ENCODE measurements at places on chromosomes 2 and 18.

GRCh38 chr2:57218206-57218605, 828.4 kb upstream of the VRK2 start:
- DNase-seq = no peak

DNA sequence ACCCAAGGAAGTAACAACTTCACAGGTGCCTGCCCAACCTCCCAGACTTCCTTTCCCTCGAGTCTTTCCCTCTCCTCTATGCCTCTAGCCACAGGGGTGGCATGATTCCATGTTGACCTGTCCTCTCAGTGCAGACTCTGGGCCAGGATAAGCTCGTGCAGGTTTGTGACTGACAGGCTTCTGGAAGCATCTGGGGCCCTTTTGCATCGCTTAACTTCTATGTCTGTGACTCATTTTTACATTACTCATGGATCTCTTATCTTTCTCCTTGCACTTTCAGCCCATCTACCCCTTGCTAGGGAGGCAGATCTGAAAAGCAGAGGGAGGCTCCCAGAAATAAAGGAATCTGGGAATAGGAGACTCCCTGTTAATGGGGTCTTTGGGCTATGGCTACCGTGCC, 98.5 kb upstream of the RIOK3 start:
- no peak for DNase-seq

DNA sequence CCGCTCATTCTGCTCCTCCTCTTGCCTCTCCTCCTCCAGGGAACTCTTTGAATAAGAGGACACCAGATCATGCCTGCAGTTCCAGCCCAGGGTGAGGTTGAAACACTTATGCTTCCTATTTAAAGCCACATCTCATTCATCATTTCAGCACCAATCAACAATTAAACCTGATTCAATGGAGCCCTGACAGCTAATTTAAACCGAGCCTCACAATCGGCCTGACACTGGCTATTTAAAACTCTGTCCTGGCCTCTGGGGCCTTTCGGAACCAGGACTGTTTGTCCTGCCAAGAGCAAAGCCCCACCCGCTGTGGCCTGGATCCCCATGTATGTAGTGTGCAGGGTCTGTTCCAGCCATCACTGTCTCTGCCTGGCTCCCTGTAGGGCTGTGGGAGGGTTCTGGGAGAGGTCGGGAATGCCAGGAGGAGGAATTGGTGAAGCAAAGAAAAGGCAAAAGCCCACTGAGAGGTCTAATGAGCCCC, 97.4 kb downstream of the MCFD2 start:
- DNase-seq = no peak

DNA sequence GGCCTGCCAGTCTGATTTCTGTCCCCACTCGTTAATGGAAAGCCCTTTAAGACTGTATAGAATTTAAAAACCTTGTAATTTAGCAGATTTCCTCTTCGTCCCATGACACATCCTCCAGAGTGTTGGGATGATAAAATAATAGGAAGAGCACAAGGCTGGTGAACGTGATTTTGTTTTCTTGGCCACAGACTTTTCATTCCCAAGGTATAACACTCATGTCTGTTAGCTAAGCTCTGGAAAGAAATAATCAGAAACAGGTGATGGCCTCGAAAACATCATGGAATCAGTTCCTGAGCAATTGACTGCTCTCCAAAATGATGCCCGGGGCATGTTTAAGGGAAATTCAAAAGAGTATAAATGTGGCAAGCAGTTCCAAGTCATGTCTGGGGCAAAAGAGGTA, 337.8 kb upstream of the TCF4 start:
- DNase-seq = no peak

DNA sequence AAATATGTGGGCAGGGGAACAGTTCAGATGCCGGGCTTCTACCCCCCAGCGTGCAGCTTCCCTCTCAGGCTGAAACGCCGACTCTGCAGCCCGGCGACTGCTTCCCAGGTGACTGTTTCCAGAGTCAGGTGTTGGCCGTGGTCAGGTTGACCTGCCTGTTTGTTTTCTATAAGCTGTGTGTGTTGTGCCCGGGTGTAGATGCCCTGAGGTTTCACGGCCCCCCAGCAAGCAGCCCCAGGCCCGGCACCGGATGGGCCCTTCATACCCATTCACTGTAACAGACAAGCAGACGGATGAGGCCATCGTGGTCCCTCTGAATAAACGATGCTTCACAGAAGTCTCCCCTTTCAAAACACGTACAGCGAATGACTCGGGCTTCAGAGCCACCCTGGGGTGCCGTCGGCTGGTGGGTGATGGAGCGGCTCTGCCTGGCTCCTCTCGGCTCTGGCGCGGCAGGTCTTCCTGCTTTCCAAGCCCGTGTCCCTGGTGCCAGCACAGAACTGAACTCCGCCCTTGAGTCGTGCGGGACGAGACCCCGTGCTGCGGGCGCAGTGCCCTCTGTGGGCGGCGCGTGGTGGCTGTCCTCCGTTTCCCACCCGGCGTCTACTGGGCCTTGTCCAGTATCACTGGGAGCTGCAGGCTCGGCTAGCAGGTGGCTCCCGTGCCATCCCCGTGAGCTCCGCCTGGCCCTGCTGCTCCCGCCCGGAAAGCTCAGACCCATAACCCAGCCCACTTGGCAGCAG, 15.0 kb upstream of the KCNG2 start:
- no peak for DNase-seq

GRCh38 chr18:71028285-71028762, 739.5 kb downstream of the SOCS6 start:
- DNase-seq = no peak

GRCh38 chr2:184498936-184499335, 99.4 kb upstream of the ZNF804A start:
- DNase-seq = no peak

DNA sequence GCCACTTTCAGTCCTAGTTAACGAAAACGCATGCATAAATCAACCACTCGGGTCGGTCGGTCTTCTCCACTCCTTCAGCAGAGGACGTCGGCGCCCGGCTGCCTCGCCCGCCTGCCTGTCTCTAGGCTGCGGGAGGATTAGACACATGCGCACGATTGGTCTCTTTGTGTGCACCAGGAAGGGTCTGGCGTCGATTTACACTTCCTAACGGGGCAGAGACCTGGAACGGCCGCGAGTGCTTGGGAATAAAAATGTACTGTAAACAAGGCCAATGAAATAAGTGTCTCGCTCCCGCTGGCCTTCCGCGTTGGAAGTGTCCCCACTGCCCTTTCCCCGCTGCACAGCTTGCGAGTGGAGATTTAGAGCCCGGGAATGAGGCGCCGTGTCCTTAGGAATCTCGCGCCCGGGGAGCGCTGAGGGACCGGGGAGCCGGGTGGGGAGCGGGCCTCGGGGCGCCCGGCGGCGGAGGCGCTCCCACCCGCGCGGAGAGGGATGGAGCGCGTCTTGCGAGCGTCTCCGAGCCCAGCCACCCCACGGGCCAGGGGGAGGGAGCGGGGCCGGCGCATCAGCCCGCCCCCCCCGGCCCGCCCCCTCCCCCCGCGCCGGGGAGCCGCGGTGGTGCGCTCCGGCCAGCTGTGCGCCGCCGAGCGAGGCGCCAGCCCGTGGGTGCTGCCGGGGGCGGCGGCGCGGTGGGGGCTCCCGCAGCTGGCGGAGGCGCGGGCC, at the start of gene DOK6:
TSS of gene DOK6 (plus strand) at position 636 of the 723 bp plus-strand sequence.
- peak; percentile 82 for DNase-seq

GRCh38 chr2:204958371-204958770, 413.1 kb downstream of the PARD3B start:
- DNase-seq = no peak

DNA sequence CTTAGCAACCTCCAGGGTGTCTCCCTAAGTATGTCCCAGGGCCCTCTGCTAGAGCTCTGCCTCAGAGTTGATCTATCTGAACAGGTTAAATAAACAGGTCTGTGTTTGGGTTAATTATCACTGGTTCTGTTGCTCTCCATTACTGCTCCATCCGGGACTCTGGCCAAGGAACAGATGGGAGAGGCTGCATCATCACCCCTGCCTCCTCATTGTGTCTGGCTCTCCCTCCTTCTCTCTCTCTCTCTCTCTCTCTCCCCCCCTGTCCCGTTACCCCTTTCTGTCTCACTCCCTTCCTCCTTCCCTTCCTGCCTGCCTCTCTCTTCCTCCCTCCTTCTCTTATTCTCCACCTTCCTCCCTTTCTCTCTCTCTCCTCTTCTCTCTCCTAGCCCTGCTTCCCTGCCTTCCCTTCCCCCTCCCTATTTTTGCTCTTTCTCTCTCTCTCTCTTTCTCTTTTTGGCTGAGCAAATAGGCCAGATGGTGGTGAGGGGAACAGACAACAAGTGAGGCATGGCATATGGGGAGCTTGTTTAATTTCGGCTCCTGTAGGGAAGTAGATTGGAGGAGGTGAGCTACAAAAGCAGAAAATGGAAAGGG, 62.1 kb downstream of the SETBP1 start:
- peak; percentile 76 for DNase-seq

GRCh38 chr2:7835151-7835550, 846.7 kb upstream of the ID2 start:
- no peak for DNase-seq

GRCh38 chr2:127158614-127159290, 51.8 kb upstream of the BIN1 start:
- DNase-seq = no peak

- no peak for DNase-seq
Measured at GRCh38 chr2:82853299-82853698, 1605.8 kb downstream of the SUCLG1 start.

DNA sequence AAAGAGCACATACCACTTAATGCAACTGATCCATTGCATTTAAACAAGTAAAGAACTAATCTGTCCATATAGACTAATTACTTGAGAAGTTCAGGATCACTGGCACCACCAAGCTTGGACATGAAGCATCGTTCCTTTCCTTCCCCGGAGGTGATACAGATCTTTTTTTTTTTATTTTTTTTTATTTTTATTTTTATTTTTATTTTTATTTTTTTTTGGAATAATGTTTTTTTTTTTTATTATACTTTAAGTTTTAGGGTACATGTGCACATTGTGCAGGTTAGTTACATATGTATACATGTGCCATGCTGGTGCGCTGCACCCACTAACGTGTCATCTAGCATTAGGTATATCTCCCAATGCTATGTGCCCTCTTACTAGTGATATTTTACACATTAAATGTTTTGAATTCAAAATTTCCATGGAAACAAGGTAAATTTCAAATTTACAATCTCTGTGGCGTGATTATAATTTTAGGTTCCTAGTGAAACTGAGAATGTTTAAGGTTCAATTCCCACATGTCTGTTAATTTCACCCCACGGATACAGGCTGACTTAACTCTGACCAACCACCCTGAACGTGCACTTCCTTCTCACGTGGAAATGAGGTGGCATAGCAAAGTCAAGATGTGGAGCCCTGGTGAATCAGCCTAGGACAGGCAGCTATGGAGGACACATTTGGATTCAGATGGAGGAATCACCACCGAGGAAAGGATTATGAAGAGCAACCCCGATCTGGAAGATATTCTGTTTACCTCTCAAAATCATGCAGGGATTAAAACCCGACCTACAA, 101.6 kb upstream of the THOC1 start:
- DNase-seq = no peak

DNA sequence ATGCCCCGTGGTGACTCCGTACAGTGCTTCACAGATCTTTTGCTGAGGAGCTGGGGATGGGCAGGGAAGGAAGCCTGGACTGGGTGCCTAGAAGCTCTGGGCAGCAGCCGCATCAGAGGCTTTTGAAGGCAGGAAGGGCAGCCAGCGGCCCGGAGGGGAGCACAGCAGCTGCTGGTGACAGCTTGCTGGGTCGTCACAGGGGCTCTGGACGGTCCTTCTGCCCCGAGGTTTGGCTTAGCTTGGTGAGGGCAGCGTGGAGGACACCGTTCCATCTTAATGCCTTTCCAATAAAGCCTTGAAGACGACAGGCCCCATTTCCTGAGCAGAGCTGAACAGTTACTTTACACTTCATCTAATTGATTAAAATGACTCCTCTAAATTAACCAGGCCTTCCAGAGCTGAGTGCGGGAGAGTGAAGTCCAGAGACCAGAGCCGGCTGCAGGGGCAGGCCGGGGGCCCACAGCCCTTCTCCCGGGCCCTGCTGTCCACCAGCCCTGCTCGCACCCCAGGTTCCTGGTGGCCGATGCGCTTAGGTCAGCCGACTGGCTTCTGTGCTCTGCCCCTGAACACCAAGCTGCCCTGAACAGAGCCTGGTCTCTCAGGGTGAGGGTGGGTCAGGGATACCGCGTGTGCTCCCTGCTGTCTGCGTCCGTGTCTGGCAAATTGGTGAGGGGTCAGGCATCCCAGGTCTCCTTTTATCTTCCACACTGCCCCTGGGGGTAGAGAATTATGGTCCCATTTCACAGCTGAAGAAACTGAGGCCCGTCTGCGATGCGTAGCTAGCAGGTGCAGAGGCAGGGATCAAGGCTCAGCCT, 43.5 kb downstream of the RRM2 start:
- DNase-seq = no peak

- DNase-seq = peak; percentile 29
Measured at GRCh38 chr2:179701524-179702110, 159.8 kb downstream of the ZNF385B start.

DNA sequence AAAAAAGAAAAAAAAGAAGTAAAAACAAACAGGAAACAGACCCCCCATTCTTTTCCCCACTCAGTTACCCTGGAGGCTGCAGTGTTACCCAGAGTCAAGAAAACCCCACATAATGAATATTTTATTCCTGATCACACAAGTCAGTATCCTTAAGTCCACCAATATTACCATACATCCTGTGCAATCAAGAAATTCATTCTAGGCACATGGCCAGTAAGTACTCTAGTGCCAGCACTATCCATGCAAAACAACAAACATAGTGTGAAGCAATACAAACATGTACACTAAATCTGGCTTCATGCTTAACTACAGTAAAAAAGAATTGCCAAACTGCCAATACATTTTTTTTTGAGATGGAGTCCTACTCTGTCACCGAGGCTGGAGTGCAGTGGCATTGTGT, 111.6 kb downstream of the FAM168B start:
- no peak for DNase-seq

- no peak for DNase-seq
Measured at GRCh38 chr2:236169741-236170589, 1.8 kb upstream of the GBX2 start.

GRCh38 chr2:75640621-75641121, 5.9 kb upstream of the MRPL19 start:
- peak; percentile 87 for DNase-seq

- DNase-seq = no peak
Measured at GRCh38 chr2:128401680-128402079, 83.0 kb upstream of the HS6ST1 start.

DNA sequence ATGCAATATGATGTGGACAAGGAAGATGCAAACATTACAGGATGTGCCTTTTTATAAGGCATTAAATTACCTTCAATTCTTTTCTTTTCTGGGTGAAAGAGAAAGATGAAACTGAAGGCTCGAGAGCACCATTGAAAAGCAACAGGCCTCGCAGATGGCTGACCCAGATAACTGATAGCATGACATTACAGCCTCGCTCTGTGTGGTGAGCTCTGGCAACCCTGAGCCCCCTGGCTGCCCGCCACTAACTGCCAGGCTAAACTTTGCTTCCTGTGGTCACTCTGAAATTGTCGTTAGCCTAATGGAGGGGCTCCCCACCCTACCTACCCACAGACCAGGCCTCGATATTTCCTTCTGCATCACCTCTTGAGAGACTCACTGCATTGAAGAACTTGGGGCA, 516.8 kb upstream of the FANCL start:
- no peak for DNase-seq

All from AG20443 (cell line).